Right atrium auricular region (tissue), 2 donors: ENCODE measurements at places on chromosomes 7 and 10. TPM values are rescaled to one million over a fixed set of nuclear protein-coding genes. Genes with fewer than 3 reads are reported as not detected.

DNA sequence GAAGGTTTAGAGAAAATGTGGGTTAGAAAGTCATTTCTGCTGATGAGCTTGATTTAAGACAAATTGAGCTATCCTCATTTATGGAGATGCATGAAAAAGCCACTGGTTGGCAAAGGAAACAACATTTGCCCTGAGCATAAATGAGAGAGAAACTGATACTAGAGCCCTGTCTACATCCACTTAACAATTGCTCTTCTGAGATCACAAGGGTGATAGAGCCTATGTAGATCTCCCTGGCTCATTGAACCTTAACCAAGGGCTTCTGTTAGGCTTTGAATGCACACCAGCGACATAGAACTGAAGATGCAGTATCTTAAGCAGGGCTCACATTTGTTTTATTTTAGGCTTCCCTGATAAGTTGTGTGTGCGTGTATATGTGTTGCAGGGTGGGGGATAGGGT is 35.0 kb downstream of the GPR141 start:
- no peak for DNase-seq

- DNase-seq, result no peak
Measured at GRCh38 chr7:138842111-138842510, 44.1 kb upstream of the ATP6V0A4 start.

DNA sequence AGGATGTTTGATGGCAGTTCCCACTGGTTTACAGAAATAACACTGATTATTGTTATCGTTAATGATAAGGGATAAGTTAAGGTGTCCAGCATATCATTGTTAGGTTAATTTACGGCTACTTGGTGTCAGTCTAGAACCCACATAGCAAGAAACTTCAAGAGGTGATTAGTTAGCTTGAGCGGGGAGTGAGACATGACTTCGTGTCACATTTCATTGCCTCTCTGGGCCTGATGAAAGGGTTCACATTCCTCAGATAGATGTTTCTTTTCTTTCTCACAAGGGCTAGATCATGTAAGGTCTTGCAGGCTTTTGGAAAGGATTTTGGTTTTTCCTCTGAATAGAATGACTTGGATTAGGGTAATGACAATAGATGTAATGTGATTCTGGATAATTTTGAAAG is 26.7 kb downstream of the WAC start:
- no peak for DNase-seq

- no peak for DNase-seq
Measured at GRCh38 chr10:63554657-63555056, 33.5 kb downstream of the REEP3 start.

DNA sequence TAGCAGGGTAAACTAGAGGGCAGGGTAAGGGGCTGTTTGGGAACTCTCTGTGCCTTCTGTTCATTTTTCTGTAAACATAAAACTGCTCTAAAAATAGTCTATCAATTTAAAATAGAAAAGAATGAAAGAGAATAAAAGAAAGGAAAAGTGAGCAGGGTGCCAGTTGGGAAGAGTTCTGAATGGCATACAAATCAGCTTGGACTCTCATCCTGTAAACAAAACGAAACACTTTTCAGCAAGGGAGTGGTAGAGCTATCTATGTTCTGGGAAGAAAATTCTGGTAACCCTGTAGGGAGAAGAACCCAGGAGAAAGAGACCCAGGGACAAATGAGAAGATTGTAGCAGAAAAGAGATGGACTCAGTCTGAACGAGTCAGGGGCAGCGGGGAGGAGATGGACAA is 24.6 kb downstream of the SCRN1 start:
- no peak for DNase-seq

CDK6 gene
- total RNA-seq, result 12.4 TPM
